ENCODE measurements at places on chromosomes 7 and 10.

DNA sequence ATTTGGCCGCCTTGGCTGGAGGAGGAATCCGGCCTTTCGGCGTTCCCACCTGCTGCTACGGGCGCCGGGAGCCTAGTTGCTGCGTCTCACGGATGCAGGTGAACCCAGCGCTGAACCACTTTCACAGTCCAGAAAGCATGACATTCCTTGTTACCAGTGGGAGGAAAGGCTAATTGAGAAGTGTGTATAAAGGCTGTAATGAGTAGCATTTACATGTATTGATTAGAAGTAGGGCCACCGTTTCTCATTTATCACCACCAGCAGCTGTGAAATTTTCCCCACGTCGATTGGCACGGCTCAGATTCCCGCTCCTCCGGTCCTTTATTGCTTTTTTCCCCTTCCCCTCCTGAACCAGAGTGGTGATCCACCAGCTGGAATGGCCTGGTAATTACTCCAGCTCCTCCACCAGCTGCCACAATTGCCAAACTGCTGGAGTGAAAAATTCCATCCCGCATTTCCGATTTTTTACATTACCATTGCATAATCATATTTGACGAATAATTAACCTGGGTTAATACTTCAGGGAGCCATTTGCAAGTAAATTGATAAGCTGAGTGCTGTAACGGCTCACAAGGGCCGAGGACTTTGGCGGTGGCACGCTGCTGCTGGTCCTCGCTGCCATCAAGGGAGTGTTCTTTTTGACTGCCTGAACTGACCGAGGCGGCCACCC lies 153.3 kb downstream of the POU6F2 start:
- DNase-seq, result no peak

DNA sequence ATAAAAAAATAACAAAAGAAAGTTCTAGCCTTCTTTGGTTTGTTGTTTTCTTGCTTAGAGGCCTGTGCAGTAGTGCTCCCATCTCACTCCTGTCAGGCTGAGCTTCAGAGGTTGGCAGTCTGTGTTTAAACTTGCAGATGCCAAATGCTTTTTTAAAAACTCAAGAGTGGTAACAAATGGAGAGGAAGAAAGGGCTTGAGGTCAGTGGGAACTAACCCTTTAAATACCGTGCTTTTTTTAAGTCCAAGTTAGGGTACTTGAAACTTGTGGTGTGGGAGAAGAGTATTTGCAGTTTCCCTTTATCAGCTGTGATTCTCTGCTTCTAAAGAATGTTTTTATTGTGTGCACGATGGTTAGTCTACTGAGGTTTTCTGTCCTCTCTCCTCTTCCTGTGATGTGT lies 29.4 kb downstream of the ZRANB1 start:
- DNase-seq, result no peak

GRCh38 chr7:16697507-16698199 lies 51.7 kb downstream of the BZW2 start:
- no peak for DNase-seq

GRCh38 chr10:120039046-120039445 lies 146.5 kb downstream of the SEC23IP start:
- DNase-seq, result no peak

DNA sequence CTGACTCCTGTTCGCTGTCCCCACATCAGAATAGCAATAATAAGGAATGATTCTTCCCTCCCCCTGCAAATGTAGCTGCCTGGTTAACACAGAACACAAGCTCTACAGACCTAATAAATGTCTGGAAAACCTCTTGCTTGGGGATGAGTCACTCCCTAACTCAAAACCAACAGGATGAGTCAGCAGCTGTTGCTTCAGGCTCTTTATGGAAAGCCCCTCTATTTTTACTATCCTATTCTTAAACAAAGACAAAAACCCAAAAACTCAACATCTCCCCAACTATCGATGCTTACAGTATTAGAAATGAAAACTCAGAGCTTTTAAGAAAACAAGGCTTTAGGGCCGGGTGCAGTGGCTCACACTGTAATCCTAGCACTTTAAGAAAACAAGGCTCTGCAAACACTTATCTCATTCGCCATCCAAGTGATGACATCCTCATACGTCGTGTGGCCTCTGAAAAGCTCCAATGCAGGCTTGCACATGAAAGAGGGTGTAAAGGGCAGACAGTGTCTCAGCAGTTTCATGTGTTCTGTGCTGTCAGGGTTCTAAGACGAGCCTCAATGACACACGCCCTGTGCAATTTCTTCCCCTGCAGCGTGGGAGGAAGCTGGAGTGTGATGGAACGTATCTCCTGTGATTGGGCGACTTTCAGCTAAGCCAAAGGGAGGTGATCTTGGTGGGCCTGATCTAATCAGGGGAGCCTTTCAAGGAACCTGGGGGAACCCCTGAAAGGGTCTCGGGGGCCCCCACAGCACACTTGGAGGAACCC lies 70.1 kb downstream of the AMZ1 start:
- no peak for DNase-seq

DNA sequence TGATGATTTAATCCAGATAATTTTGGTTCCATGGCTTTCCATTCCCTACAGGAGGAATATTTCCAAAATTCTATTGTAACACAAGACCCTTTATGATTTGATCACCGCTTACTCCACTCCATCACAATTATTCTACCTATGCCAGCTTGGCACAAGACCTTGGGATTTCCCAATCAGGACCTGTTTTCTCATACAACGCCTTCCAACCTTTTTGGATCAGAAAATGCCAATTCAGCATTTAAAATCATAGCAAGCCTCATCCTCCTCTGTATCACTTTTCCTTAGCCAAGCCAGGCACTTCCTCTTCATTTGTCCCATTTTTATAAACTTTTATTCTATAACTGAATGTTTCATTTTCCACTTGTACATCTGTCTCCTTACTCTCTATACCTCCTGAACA lies 100.9 kb downstream of the JMJD1C start:
- DNase-seq, result no peak

DNA sequence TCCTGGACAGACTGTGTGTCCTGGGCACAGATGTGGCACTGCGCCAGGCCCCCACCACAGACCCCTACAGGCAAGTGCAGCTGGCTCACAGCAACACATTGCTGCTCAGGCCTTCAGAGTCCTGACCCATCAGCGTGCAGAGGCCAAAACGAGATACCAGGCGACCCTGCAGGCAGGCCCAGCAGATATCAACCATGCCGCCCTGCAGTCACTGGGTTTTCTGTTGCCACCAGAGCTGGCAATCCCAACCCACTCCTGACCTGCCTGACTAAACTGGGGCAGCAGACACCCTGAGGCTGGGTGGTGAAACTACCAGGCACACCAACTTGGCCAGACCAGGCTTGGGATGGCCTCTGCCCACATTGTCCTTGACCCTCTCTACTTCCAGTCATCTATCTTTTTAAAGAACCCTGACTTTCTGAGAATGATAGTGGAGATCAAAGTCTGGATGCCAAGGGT lies 20.3 kb downstream of the ZCCHC24 start:
- DNase-seq, result no peak

DNA sequence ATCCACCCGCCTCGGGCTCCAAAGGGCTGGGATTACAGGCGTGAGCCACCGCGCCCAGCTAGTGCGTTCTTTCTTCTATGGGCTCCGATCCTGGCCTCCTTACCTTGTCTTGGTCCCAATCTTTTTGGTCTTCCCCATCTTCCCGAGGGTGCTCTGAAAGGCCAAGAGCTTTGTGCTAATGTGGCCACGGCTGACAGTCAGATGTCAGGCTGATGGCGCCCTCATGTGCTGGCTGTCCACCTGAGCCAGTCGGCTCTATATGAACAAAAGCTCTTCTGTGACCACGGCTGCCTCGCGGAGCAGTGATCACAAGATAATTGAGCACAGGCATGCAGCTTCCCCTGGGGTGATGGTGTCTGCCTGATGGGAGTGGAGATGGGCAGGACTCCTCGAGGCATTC lies 11.0 kb upstream of the AHCYL2 start:
- no peak for DNase-seq

DNA sequence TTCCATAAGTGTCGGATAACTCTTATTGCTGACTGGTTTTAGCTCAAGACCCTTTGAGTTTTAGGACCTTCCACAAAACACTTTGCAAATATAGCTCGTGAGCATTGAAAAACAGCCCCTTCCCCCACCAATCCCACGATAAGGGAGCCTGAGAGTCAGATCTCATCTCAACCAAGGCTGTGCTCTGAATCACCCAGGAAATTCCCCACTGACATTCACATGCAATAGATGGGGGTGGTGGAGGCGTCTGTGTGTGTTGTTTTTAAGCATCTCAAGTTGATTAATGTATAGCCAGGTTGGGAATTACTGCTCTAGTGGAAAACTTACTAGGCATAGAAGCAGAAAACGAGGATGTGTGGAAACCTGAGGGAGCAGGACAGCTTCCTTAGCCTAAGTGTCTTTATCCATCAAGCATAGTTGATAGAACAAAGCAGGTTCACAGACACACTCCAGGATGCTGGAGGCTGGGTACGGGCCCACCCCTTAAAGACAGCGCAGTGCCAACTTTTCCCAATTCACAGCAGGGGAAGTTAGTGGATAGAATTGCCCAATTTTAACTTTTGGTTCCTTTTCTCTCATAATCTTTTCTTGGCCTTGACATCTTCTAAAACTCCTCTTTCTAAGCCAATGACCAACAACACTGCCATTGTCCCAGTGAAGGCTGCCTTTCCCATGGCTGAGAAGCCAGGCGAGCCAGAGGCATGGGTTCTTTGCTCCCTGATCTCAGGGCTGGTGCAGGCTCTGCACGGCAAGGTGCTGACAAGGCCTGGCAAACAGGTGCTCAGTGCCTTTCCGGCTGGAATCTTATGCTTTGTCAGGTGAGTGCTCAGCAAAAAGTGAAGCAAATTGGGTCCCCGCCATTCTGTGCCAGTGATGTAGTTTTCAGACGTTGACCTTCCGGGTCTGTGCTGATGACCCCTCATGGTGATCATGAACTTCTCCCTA lies 98.5 kb upstream of the INSIG1 start:
- DNase-seq, result no peak

- no peak for DNase-seq
Measured at GRCh38 chr7:141558544-141559183, 7.5 kb downstream of the AGK start.

DNA sequence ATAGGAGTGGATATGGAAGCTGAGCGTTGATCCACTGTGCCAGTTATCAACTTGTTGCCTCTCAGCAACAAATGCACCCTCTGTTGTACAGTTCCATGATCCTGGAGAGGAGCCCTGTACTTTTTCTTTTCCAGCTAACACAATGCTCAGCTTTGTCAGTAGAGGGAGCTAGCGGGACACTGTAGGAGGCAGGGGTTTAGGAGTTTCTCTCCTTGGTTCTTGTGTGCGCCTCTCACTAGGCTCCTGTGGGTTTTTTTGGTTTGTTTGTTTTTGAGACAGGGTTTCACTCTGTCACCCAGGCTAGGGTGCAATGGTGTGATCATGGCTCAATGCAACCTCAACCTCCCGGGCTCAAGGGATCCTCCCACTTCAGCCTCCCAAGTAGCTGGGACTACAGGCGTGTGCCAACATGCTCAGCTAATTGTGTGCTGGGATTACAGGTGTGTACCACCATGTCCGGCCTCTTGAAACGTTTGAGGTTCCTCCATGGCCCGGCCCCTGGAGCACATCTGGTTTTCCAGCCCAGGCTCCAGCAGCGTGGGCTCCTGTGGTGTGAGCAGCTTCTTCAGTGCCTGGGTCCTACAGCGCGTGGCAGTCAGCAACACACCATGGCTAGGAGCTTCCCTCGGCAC lies 12.0 kb upstream of the MARVELD1 start:
- DNase-seq, result peak; percentile 57
